Keratinocyte (primary cell): ENCODE measurements at places on chromosomes 11 and 22.

DNA sequence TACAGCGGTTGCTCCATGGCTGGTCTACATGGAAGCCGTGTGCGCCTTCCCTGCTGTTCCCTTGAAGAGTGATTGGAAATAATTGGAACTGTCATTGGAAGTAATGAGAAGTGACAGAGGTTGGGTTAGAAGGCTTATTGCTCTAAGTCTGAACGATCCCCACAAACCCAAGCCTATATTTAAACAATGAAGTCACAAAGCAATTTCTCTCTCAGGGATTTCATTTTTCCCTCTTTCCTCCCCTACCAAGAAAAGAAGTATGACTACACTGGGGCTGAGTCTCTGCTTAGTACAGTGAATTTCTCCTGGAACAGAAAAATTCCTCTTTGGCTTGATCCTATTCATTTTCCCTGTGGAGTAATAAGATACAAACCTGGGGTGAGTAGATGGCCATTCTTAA, 7.8 kb downstream of the CLMP start:
- DNase-seq: no peak

DNA sequence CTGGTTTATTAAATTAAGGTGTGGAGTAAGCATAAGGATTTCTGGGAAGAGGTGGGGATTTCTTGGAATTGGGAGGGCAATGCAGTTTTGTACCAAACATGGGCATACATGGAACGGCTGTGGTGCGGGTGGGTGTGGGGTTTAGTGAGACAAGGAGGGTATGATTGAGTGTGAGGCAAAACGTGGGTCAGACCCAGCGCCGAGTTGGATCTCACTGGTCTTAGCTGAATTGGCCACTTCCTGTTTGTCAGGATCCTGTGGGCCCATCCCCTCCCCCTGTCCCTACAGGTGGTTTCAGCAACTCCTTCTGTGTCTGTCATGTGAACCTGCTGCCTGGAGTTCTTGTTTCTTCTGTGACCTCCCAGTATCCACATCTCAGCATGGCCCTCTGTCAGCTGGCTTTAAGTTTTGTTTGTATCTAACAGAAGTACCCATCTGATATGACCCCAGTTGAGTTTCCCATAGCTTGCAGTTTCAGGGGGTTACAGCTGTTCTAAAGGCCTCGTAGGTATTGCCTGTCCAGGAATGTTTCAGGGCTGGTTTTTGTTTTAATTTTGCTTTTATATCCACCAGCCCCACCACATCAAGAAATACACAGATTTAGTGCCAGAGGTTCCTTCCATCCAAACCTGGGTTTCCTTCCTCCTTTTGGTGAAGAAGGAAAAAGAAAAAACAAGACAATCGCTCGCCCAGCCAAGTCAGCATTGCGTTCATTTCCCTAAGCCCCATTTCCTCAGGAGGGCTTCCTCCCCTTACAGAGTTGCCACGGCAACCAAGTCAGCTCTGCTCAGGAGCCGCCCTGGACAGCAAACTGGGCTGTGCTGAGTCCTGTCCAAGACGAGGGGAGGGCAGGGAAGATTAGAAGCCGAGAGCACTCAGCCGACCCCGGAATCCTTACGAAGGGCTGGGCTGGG, 6.0 kb downstream of the APOL1 start:
- DNase-seq: no peak

DNA sequence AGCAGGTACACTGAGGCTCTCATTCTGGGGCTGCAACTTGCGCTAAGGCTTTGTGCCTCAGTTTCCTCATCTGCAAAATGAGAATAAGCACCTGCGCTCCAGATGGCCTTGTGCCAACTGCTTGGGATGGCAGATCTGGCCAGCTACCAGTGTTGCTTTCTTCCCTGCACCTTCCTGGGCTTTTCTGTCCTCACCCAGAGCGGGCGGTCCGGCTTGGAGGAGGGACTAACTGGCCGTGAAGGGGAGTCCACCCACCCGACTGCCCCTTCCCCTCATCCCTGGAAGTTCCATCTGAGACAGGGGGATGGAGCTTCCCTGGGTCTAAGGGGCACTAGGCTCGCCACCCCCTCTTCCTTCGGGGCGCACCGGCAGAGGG, 3.5 kb downstream of the SLC16A8 start:
- DNase-seq: no peak

DNA sequence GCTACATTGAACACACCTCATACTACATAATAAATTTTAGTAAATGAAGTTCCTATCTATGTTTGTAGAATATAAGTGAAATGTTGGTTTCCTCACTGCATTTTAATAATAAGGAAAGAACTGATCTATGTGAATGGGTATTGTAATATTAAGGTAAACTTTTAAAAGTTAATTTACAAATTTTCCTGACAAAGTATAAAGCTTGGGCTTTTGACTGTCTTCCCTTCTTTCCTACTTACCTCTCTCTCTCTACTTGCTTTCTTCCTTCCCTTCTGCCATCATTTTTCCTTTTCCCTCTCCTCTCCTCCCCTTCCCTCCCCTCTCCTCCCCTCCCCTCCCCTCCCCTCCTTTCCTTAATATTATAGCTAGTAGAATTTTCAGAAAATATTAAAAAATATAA, 798.2 kb downstream of the CNTN5 start:
- DNase-seq: no peak
